ENCODE measurements at places on chromosomes 7 and 10. TPM values are rescaled to one million over a fixed set of nuclear protein-coding genes. Genes with fewer than 3 reads are reported as not detected.

Gene OR2A5
- not detected for total RNA-seq

Gene BMPER
- total RNA-seq, result not detected

Gene GNG11
- total RNA-seq, result 0.35 TPM

Gene TCF7L2
- total RNA-seq, result 3.0 TPM

Gene TMEM273
- 15.6 TPM for total RNA-seq

Gene SLC39A12
- total RNA-seq, result not detected

Gene EPHA1
- 37.1 TPM for total RNA-seq

Gene LIPM
- not detected for total RNA-seq

DNA sequence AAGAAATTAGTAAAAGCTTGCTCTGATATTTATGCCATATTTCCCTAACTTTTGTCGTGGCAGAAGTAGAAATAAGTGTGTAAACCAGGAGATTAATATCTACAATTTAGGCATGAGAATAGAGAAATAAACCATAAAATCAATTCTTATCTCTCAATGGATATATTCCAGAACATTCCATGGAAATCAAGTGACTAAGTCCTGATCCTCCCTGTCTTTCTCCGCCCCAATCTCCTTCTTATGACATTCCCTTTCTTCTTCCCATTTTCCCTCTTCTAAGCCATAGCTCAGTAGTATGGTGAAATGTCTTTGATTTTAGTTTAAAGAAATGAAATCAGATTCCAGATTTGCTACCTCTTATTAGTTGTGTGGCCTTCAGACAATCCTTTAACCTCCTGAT lies 88.8 kb downstream of the TBXAS1 start:
- H3K27me3 ChIP-seq, result no peaks in the 10 kb centered on the region
- DNase-seq, result no peak
- no peak overlapping the region for H3K27ac ChIP-seq
- no peak overlapping the region for H3K4me3 ChIP-seq
- H3K36me3 ChIP-seq, result no peaks in the 10 kb centered on the region
- no peaks in the 10 kb centered on the region for H3K4me1 ChIP-seq

- H3K4me3 ChIP-seq, result no peak overlapping the region
- no peaks in the 10 kb centered on the region for H3K27me3 ChIP-seq
- H3K27ac ChIP-seq, result no peak overlapping the region
- DNase-seq, result no peak
- no peaks in the 10 kb centered on the region for H3K4me1 ChIP-seq
- H3K36me3 ChIP-seq, result no peaks in the 10 kb centered on the region
Measured at GRCh38 chr10:126732868-126733267, 62.4 kb upstream of the C10orf90 start.

DNA sequence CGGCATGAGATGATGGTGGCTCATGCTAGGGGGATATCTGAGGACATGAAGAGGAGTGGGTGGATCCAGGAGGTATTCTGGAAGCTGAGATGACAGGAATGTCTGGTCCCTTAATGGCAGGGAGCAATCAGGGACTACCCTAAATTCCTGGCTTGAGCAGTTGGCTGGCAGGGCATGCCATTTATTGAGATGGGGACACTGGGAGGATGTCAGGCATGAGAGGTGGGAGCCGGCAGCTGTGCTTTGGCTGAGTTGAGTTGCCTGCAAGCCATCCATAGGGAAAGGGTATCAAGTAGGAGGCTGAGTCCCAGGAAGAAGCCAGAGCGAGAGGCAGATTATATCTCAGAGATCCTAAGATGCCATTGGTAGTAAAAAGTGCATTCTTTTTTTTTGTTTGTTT lies 69.6 kb downstream of the COL26A1 start:
- H3K36me3 ChIP-seq, result no peaks in the 10 kb centered on the region
- H3K4me1 ChIP-seq, result peaks cover 2% of the 10 kb centered on the region
- H3K27me3 ChIP-seq, result peaks cover 50% of the 10 kb centered on the region
- no peak overlapping the region for H3K4me3 ChIP-seq
- no peak for DNase-seq

DNA sequence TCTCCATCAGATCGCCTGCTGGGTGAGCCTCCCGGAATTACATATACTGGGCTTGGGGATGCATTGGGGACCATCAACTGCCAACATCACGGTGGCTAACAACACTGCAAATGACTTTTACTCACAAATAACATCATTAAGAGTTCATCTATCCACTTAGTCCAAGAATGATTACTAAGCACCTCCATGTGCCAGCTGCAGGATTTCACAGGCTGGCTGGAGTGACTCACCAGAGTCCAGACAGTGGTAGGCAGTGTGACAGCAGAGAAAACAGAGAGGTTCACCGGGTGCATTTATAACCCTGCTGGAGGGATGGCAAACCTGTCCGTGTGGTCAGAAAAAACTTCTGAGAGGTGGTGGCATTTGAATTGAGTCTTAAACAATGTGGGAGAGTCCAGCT lies 3.2 kb upstream of the IGFBP3 start:
- DNase-seq, result no peak
- H3K4me3 ChIP-seq, result no peak overlapping the region
- peaks cover 22% of the 10 kb centered on the region for H3K27me3 ChIP-seq
- H3K36me3 ChIP-seq, result no peaks in the 10 kb centered on the region

- H3K4me1 ChIP-seq, result peaks cover 3% of the 10 kb centered on the region
- H3K4me3 ChIP-seq, result no peak overlapping the region
- H3K36me3 ChIP-seq, result no peaks in the 10 kb centered on the region
Measured at GRCh38 chr10:86363184-86363832, 3.3 kb downstream of the GRID1 start.

DNA sequence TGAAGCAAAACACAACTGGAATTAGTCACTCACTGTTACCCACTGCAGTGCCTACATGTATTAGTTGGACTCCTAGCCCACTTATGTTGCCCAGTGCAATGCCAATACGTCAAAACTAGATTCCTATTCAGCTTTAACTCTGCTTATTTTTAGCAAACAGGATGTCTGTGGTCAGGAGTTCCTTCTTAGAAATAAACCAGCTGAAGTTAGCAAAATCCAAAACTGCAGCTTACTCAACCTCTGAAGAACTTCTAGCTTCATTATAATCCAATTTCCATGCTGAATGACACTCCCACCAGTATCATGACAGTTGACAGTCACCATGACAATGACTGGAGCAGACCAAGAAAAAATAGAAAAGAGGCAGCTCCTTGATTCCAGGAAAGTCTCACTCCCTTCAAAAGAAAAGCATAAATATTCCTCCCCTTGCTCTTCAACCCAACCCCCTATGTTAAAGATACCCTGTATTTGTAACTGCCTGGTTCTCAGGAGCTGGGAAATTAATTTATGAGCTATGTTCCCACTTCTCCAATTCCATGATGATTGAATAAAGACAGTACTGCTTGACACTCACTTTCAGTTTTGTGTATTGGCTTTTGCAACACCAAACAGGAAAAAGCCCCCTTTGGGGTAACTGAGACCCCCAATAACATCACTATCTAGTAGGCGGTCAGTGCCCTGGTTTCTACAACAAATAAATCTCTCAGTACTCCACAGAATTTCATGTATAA lies 327.4 kb downstream of the SORCS1 start:
- H3K36me3 ChIP-seq, result no peaks in the 10 kb centered on the region
- H3K4me3 ChIP-seq, result no peak overlapping the region
- H3K4me1 ChIP-seq, result no peaks in the 10 kb centered on the region
- no peaks in the 10 kb centered on the region for H3K27me3 ChIP-seq
- no peak overlapping the region for H3K27ac ChIP-seq
- DNase-seq, result no peak

DNA sequence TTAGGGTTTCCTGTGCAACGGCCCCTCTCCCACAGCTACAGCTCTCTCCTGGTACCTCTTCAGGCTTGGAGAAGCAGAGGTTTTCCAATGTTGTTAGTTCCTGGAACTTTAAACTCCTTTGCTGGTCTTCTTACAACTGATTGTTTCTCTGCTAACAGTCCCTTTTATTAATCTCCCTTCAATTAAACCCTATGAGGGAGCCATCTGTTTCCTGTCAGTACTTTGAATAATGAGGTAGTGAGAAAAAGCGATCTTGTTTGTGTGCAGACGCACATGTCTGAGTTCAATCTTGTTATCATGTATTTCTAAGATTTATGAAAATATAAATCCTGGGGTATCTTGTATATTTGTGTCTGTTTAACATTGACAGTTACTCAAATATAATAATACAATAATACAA lies 102.4 kb downstream of the MDFIC start:
- H3K27ac ChIP-seq, result no peak overlapping the region
- no peak for DNase-seq
- H3K4me1 ChIP-seq, result peaks cover 4% of the 10 kb centered on the region
- no peak overlapping the region for H3K4me3 ChIP-seq
- H3K36me3 ChIP-seq, result no peaks in the 10 kb centered on the region
- no peaks in the 10 kb centered on the region for H3K27me3 ChIP-seq

GRCh38 chr7:106812027-106812643 lies 52.9 kb upstream of the PIK3CG start:
- no peak overlapping the region for H3K27ac ChIP-seq
- H3K27me3 ChIP-seq, result peaks cover 3% of the 10 kb centered on the region
- peak; percentile 5 for DNase-seq
- H3K36me3 ChIP-seq, result no peaks in the 10 kb centered on the region
- no peak overlapping the region for H3K4me3 ChIP-seq

- DNase-seq, result no peak
- no peak overlapping the region for H3K27ac ChIP-seq
- no peaks in the 10 kb centered on the region for H3K4me1 ChIP-seq
- no peak overlapping the region for H3K4me3 ChIP-seq
- no peaks in the 10 kb centered on the region for H3K36me3 ChIP-seq
Measured at GRCh38 chr10:111984057-111984456, 199.5 kb downstream of the GPAM start.

GRCh38 chr10:3424111-3424851 lies 251.7 kb upstream of the PITRM1 start:
- peaks cover 12% of the 10 kb centered on the region for H3K4me1 ChIP-seq
- no peaks in the 10 kb centered on the region for H3K36me3 ChIP-seq
- H3K4me3 ChIP-seq, result no peak overlapping the region

DNA sequence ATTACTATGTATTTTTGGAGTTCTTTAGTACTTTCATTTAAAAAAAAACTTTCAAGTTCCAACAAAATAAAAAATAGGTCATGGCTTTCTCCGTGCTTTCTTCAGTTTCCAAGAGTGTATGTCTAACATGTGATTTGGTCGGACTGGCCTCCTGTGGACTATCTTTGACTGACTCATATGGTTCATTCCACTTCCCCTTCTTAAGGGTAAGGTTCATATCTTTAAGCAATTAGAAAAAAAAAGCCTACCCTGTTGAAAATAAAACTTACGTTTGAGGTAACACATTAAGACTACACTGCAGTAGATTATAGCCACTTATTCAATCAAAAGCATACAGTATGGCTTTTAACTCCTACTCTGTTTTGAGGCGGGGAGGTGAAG lies 112.8 kb upstream of the AHR start:
- no peak overlapping the region for H3K4me3 ChIP-seq
- no peak for DNase-seq
- H3K27ac ChIP-seq, result no peak overlapping the region

- no peaks in the 10 kb centered on the region for H3K36me3 ChIP-seq
- DNase-seq, result no peak
- H3K27ac ChIP-seq, result no peak overlapping the region
- H3K4me1 ChIP-seq, result no peaks in the 10 kb centered on the region
- no peaks in the 10 kb centered on the region for H3K27me3 ChIP-seq
Measured at GRCh38 chr10:33783078-33783477, 448.6 kb upstream of the NRP1 start.

- no peaks in the 10 kb centered on the region for H3K36me3 ChIP-seq
- DNase-seq, result no peak
- no peaks in the 10 kb centered on the region for H3K27me3 ChIP-seq
- H3K4me3 ChIP-seq, result no peak overlapping the region
- H3K27ac ChIP-seq, result no peak overlapping the region
Measured at GRCh38 chr7:81111781-81112540, 193.1 kb upstream of the SEMA3C start.

DNA sequence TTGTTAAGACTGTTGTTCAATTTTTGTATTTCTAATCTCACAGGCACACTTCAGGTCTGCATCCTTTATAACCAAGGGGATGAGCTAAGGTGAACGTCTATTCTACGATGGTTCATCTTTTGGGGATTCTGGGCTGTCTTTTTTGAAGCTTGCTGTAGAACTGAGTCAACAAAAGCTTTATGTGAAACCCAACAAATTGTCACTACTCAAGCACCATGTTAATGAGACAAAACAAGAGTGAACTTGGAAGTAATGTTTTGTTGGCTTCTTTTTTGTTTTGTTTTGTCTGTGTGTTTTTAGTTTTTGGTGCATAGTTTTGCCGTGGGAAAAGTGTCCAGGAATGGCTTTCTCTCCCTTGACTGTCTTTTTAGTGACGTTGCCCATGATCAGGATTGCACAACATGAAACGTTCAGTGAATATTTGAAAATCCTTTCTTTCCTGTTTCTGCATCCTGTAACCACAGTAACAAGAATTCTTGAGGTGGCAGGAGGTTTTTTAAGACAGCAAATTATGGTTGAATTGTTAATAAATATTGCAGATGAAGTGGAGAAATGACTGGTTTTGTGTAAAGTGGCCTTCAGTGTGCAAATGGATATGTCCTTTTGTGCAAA lies 65.6 kb downstream of the WIPF3 start:
- no peaks in the 10 kb centered on the region for H3K27me3 ChIP-seq
- H3K4me3 ChIP-seq, result no peak overlapping the region
- no peak overlapping the region for H3K27ac ChIP-seq
- no peaks in the 10 kb centered on the region for H3K36me3 ChIP-seq

DNA sequence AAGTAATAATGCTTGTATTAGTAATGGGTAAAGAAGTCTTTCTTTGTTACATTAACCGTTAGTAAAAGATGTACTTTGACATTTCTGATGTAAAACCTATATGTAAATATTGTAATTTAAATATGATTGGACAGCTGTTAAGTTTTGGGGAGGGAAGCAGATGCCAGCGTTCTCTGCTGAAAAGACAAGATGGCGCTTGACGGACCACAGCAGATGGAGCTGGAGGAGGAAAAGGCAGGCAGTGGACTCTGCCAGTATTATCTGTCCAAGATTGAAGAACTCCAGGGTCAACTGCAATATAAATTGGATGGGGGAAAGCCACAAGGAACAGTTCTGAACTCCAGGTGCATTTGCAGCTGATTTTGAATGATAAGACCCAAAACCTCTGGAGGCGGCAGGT lies 86.9 kb downstream of the ZNRF2 start:
- no peaks in the 10 kb centered on the region for H3K4me1 ChIP-seq
- H3K4me3 ChIP-seq, result no peak overlapping the region
- no peak overlapping the region for H3K27ac ChIP-seq
- H3K36me3 ChIP-seq, result peaks cover 8% of the 10 kb centered on the region
- no peak for DNase-seq
- no peaks in the 10 kb centered on the region for H3K27me3 ChIP-seq

GRCh38 chr10:121981346-121981745 lies 6.3 kb upstream of the NSMCE4A start:
- H3K4me1 ChIP-seq, result no peaks in the 10 kb centered on the region
- H3K27ac ChIP-seq, result no peak overlapping the region
- no peak overlapping the region for H3K4me3 ChIP-seq
- no peaks in the 10 kb centered on the region for H3K27me3 ChIP-seq
- no peak for DNase-seq

- no peak overlapping the region for H3K27ac ChIP-seq
- DNase-seq, result no peak
- no peaks in the 10 kb centered on the region for H3K36me3 ChIP-seq
Measured at GRCh38 chr7:85289279-85289678, 102.4 kb upstream of the SEMA3D start.

- DNase-seq, result no peak
- no peak overlapping the region for H3K4me3 ChIP-seq
- H3K36me3 ChIP-seq, result no peaks in the 10 kb centered on the region
- H3K4me1 ChIP-seq, result peaks cover 6% of the 10 kb centered on the region
Measured at GRCh38 chr10:70575486-70575873, 27.1 kb downstream of the PRF1 start.

- H3K27ac ChIP-seq, result no peak overlapping the region
- H3K4me1 ChIP-seq, result no peaks in the 10 kb centered on the region
- DNase-seq, result no peak
- H3K36me3 ChIP-seq, result no peaks in the 10 kb centered on the region
- H3K27me3 ChIP-seq, result no peaks in the 10 kb centered on the region
Measured at GRCh38 chr10:115214829-115215228, 121.7 kb downstream of the ATRNL1 start.

Data from T-cell (primary cell).